Activated T-helper 9 cell treated with anti-CD3 and anti-CD28 coated beads, Interleukin-2, amount 50 U/mL, for 16 hours (primary cell): ENCODE measurements at places on chromosomes 4 and X.

DNA sequence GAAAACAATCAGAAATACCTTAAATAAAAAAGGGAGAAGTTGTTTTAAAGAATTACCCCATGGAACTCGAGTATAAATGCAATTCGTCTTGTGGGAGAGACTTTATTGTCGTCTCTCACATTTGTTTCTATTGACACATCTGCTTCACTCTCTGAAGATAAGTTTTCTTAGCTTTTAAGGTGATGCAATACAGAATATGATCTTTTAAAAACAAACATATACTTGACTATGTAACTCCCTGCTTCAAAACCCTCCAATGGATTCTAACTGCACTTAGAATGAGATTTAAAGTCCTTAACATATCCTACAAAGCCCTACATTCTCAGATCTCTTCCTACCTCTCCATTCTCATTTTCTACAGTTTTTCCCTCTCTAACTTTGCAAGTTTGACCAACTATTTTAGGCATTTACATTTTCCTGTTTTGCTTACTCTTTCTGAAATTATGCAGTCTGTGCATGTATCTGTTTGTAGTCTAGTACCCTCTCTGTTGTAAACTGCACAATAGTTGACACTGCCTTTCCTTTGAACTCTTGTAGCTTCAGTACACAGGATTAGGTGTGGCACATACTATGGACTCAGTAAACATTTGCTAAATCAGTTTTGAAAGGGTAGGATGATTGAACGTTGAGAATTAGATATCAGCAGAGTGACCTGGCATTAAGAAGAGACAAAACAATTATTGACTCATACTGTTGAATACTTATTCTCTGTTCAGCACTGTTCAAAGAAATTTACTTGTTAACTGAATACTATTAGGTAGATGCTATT, 59.8 kb downstream of the AGTR2 start:
- DNase-seq, result no peak

DNA sequence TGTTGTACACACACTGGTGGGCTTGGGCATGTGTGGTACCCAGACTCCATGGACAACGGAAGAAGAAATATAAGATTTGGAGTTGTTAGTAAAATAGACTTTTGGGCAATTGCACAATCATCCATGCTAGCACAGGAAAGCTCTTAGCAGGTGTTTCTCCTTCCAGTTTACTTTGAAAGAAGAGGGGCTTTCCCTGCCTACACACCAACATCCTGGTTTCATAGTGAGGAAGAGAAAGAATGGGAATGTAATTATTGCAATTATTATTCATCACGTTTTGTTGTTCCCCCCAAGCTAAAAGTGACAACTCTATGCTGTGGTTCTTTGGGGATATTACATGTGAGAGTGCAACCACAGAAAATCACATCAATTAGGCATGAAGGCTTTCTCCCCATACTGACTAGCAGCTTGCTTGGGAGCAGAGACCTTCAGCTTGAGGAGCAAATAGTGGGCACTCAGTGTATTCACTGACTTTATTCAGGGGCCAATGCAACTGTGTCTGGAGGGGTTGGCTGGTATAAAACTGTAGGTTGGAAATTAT, 57.2 kb upstream of the PUDP start:
- DNase-seq, result no peak

DNA sequence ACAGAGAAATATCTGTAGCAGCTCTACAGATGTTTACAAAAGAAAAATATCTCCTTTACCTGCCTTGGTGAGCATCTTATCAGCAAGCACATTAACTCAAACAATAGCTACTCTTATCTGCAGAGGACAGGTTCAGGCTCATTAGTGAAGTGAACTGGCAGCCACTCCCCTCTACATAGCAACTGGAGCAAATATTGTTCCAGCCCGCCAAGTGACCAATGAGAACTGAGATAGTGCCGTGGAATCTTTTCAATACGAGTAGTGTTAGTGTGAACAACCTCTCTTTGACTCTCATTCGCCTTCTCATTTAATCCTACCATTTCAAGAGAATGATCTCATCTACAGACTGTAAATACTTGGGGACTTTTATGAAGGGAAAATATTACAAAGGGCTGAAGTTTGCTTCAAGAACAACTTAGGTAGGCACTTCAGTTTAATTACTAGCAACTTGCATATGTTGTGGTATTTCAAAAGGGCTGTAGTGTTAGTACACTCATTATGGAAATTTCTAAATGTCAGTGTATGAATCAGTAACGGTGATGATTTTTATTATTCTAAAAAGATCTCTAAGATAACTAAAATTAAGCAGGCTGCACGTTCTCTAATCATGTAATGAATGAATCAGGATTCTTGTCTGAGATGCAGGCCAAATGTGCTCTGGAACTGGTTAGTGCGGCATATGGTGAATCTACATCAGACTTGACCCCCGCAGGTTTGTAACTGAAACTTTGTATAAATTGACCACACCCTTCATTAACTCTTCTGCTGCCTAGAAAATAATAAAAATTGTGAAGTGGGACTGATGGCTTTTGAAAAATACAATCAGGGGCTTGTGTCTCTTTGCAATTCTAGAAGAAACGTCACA, 72.4 kb downstream of the PALLD start:
- no peak for DNase-seq

DNA sequence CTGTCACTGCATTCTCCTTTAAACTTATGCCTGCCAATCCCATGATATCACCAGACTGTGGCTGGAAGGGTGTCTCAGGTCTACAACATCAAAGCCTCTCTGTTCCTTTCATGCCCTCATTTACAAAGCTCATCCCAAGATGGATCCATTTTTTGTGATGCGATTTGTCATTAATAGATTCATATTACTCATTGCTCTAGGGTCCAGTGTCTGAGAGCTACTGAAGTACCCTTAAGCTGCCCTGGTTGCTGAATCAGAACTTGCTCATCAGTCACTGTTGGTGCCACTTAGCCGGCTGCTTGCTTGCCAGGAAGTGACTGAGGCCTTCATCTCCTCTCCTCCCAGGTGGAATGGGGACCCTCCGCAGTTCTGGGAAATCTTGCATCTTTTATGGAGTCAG, 395.5 kb upstream of the BOD1L1 start:
- no peak for DNase-seq

DNA sequence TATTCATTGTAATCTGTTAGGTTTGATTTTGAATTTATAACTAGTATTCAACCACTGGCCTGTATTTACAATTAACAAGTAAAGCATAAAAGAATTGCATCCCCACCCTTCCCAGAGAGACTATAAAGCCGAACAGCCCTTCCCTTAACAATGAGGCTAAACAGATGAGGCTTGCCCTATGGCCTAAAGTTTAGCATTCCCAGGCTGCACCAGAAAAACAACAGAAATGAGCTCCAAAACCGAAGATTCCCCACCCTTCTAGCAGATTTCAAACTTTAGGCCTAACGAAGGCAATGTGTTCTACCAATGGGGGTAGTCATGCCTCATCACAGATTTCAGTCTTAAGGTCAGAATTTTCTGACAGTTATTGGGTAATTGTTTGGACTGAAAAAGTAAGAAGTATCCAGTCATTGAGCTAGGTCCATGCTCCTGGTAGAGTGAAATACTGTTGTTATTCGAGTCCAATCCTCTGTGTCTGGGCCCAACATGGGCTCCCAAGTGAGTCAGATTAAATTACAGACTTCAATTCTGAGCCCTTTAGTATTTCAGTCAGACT, 197.6 kb downstream of the ANTXR2 start:
- DNase-seq, result no peak

GRCh38 chr4:187141101-187141500, 417.4 kb upstream of the FAT1 start:
- no peak for DNase-seq

DNA sequence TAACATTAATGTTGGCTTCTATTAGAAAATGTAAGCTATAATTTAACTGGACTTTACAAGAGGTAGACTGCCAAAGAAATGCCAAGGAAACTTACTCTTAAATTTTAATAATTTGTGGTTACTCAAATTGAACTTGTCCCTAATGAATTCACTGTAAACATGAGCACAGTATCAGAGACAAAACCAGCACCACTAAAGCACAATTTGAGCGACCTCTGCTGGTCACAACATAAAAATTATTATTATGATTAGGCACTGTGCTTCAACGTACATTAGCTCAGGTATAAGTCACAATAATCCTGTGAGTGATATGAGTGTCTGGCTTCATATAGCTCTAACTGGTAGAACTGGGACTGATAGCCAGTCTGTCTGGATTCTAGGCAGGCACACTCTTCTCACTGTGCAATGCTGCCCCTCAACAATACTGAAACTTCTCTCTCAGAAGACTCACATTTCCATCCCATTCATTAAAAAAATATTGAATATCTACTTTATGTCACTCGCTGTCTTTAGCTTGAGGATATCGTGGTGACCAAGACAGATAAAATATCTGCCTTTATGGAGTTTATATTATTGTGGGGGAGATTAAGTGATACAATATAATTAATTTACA, 8.0 kb downstream of the NUDT6 start:
- no peak for DNase-seq

GRCh38 chr4:110533940-110534339, 58.0 kb downstream of the ENPEP start:
- no peak for DNase-seq

DNA sequence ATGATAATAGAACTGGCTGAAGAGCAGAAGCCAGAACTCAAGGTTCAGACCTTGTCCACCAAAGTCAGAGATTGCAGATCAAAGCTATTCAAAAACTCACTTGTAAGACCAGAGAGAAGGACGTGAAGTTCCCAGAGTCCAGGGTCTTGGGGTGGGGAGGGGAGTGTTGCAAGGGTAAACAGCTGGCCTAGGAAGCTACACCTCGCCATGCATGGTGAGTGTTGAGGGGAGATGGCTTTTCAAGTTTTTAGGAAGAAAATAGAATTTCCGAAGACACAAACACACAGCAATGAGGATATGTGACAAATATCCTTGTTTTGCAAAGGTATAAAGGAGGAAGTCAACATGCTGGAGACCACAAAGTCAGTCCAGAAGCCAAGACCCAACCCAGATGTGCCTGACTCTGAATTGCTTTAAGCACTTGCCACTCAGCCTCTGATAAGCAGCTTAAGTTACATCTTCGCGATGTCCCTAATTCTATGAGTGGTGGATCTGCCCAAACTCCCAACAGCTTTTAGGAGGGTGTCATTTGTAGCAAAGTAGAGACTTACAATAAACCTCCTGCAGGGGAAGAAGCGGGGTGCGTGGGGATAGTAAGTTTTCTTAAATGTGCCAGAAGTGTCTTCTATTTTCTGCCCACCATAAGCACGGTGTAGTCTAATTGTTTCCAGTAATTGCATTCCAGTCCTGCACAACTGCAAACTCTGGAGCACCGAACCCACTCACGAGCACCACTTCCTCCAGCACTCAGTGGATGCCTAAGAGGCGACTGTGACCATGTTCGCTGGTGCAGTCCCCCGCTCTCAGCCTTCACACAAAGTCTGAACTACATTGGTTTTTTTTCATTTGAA, 26.5 kb downstream of the HAND2 start:
- no peak for DNase-seq

GRCh38 chr4:19262467-19262866, 989.2 kb upstream of the SLIT2 start:
- no peak for DNase-seq

GRCh38 chrX:71067712-71068043, 456 bp downstream of the SNX12 start:
- no peak for DNase-seq

DNA sequence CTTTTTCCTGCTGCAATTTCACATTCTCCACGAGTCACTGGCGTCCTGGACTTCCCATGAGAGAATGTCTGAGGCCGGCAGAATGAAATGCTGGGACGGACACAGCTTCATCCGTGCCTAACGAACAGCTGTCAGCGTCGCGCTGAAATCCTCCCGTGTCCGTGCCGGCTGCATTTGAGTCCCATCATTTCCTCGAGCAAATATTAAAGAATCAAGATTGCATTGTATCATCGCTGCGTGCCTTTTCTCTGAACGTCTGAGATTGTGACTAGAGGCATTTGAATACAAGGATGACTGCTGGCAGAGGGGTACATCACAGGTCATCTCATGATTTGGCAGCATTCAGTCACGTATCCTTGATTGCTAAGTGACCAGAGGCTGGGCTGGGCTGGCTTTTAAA, 279.9 kb downstream of the ASMT start:
- DNase-seq, result no peak

DNA sequence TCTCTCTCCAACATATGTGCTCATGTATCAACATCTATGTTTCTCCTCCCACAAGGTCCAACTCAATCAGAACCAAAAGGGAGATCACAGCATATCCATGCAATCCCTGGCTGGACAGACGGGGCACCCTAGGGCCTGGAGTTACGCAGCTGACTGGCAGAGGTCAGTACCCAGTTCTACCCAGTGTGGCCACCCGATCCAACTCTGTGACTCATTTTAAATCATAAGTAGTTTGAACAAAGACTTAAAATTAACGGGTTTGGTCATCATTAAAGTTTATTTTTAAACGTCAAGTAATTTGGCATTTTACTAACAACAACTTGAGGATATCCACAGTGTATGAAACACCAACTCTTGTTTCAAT, 59.5 kb downstream of the APBB2 start:
- no peak for DNase-seq

DNA sequence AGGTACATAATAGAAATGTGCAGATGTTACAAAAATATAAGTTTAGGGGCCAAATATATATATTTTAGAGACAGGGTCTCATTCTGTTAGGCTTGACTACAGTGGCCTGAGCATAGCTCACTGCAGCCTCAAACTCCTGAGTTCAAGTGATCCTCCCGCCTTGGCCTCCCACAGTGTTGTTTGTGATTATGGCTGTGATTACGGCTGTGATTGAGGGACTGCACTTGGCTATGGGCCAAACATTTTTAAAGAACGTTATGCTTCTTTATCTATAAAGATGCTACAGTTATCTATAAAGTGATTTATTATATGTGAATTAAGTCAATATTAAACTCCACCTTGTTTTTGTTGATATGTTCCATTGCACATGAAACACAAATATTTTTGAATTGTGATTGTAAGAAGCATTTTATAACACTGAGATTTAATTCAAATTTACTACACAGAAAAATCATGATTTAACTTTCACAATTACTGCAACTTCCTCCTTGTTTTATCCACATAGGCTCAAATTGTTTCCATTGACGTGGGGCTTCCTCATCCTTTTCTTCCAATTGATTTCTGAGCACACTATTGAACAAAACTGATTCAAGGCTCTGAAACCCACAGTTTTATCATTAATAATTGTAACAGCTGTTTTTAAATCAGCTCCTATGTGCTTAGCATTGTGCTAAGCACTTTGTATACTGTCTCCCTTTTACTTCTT, 68.4 kb upstream of the BMPR1B start:
- no peak for DNase-seq

- no peak for DNase-seq
Observed at GRCh38 chr4:169724260-169724659, 33.5 kb downstream of the HPF1 start.

DNA sequence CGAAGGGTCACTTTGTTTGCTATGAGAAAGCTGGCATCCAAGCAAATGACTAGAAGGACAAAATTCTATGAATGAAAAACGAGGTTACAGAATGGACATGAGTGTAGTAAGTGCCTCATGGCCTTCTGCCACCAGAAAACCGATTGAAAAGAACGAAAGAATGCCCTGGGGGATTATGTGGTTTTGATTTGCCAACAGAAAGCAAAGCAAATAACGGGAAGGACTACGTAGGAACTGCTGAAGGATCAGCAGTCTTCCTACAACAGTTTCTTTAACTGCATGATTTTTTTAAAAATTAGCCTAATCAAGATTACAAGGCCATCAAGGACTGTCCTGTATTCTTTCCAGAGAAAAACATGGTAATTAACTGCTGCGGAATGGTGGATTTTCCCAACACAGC, 50.6 kb downstream of the NRK start:
- DNase-seq, result no peak
